ENCODE measurements at places on chromosomes 1 and 21.

GRCh38 chr1:185388815-185389214 lies 71.8 kb upstream of the IVNS1ABP start:
- no peak for DNase-seq

GRCh38 chr1:12479311-12479710 lies 138.7 kb downstream of the DHRS3 start:
- DNase-seq = no peak

- DNase-seq = no peak
These were observed 69.8 kb upstream of the FAM3B start for GRCh38 chr21:41246808-41247207.

DNA sequence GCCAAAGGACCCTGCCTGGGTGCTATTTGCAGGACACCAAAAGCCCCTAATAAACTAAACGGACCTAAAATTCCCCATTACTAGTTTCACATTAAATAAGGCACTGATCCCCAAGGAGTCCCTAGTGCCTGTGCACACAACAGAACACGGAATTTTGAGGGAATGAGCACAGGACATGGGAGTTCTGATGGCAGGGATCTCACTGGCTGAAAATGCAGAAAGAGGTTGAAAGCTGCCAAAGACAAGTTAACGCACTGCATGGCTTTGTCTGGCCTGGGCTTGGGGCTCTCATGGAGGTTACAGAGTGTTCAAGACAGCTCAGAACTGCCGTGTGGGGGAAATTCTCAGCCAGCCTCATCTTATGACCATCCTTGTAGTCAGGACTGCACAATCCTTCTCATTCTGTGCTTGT lies 15.6 kb upstream of the ATP1B1 start:
- DNase-seq = no peak

DNA sequence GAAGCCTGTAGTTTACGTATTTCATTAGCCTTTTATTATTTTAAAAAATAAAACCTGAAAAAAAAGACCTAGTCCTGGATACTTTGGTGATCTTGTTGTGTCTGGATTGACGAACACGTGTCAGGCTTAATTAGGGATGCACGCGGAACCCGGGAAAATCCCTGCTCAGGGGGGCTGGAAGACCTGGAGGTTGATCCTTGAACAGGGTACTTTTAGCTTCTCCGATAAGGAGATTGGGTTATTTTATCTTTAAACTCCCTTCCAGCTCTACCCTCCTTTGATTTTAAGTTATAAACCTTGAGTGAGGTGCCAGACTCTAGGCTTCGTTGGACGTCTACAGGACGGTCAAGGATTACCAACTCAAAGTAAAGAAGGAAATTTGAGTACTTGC lies 552 bp upstream of the ZNF691 start:
- no peak for DNase-seq

DNA sequence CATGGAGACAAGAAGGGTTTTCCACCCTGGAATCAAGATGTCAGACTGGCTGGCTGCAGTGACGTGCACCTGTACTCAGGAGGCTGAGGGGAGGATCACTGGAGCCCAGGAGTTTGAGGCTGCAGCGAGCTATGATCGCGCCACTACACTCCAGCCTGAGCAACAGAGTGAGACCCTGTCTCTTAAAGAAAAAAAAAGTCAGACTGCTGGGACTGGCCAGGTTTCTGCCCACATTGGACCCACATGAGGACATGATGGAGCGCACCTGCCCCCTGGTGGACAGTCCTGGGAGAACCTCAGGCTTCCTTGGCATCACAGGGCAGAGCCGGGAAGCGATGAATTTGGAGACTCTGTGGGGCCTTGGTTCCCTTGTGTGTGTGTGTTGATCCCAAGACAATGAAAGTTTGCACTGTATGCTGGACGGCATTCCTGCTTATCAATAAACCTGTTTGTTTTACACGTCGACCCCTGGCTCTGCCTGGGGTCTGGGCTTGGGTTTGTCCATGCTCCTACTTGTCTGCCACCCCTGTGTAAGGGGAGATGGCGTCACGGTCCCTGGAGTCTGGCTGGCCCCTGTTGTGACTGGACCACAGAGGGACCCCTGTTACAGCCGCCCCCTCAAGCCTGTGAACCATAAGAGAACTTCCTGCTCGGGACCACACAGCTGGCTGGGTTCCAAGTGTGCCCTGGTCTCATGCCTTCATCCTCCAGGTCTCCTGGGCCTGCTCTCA lies 20.9 kb upstream of the VPS13D start:
- peak; percentile 84 for DNase-seq

DNA sequence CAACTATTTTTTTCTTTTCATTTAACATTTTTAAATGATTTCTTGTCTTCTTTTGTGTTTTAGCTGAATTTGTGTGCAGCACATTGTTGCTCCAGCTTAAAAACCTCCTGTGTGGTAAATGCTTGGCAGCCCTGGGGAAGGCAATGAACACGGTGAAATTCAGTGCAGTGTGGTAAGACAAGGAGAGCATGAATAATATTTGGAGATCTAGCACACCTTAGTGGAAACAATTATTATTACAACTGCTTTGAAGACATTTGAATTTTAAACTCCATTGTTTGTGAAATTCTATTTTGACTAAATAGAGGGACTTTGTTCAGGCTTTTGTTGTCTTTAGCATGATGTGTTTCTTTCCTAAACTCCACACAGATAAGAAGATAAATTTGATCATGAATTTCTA lies 242.6 kb upstream of the CXADR start:
- DNase-seq = peak; percentile 73

All from fibroblast of the aortic adventitia (primary cell).